Stimulated activated CD8-positive, alpha-beta memory T cell treated with anti-CD3 and anti-CD28 coated beads, Interleukin-4, amount 100 ng/mL, for 1 hour (primary cell): ENCODE measurements at places on chromosomes 2 and 18.

- DNase-seq = no peak
Observed at GRCh38 chr2:157440404-157441071, 3.4 kb downstream of the CYTIP start.

DNA sequence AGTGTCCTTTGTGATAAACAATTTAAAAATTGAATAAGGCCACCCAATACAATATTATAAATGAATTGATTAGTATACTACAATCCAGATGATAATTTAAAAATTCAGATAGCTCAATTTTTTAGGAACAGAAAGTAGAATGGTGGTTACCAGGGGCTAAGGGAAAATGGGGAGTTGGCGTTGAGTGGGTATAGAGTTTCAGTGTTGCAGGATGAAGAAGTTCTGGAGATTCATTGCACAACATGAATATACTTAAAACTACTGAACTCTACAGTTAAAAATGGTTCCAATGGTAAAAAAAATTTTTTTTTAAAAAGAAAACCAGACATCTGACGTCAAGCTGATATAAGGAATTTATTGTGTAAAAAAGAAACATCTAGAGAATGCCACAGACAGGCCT is 20.9 kb downstream of the SLC39A6 start:
- no peak for DNase-seq

DNA sequence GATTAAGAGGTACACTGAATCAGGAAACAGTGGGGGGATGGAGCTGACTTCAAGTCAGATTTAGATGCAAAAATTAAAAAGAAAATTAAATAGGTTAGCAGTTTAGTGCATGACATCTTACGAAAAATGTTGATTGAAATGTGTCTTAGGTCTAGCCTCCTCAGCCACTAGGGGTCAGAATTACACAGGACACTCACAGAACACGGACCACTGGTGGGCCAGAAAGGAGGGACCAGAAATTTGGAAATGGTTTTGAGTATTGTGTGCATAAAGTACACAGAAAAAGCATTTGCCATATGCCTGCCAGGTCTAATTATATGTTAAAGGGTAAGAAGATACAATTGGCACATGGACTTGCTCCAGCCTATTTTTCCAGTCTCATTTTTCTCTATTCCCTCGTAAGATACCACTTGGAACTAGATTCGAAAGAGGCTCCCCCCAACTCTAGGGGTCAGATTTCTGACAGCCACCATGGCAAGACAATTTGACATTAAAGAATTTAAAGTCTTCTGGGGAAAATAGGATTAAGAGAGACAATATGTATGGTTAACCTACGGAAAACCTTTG is 550.2 kb upstream of the SETBP1 start:
- no peak for DNase-seq

DNA sequence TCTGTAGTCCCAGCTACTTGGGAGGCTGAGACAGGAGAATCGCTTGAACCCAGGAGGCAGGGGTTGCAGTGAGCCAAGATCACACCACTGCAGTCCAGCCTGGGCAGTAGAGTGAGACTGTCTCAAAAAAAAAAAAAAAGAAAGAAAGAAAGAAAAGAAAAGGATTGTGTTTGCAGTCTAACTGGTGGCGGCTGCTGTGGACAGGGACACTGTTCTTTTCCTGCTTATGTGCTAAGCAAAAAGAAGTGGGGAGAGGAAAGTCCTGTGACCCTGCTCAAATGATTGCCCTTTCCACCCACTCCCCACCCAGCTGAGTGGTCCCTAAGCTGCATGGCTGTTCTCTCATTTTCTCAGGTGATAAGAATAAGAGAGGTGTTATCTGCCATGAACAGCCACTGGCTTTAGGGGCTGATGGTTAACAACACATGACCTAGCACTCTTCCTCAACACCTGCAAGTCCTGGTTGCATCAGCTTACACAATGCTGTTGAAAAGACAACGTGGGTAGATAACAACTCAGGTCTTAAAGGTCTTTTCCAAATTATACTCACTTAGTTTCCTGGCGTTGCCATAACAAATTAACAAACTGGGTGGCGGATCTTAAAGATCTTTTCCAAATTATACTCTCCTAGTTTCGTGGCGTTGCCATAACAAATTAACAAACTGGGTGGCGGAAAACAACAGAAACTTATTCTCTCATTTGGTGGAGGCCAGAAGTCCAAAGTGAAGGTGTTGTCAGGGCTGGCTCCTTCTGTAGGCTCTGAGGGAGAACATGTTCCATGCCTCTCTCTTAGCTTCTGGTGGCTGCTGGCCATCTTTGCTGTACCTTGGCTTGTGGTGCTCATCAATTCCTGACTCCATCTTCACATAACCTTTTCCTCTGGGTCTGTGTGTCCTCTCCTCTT is 90.3 kb upstream of the RTN4 start:
- no peak for DNase-seq

- DNase-seq = no peak
Observed at GRCh38 chr2:105886687-105887086, 142.0 kb downstream of the NCK2 start.

- DNase-seq = no peak
Observed at GRCh38 chr18:63150942-63151421, 168.6 kb downstream of the BCL2 start.

- DNase-seq = no peak
Observed at GRCh38 chr2:66559672-66560071, 124.7 kb downstream of the MEIS1 start.

- DNase-seq = no peak
Observed at GRCh38 chr2:4416431-4416830, 713.1 kb downstream of the DCDC2C start.

- no peak for DNase-seq
Observed at GRCh38 chr2:112174383-112174782, 36.2 kb downstream of the FBLN7 start.

DNA sequence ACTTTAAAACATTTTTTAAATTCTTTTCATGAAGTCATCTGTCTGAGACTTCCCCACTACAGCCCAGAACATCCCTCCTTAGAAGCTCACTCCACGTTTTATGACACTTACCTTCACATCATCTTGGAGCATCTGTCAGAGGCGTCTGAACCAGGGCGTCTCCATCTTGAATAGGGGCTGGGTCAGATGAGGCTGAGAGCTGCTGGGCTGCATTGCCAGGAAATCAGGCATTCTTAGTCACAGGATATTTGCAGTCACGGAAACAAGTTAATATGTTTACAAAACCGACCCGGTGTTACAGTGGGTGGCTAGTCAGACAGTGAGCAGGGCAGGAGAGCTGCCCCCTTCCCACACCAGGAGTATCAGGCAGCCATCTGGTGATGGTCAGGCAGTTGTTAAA is 456.5 kb downstream of the FBXO15 start:
- no peak for DNase-seq
